ENCODE measurements at places on chromosomes 3 and 15.

- no peak for DNase-seq
These were observed 2.9 kb downstream of the TASOR start for GRCh38 chr3:56680054-56680580.

GRCh38 chr3:31891876-31892455 lies 89.1 kb downstream of the OSBPL10 start:
- DNase-seq: no peak

- DNase-seq: no peak
These were observed 138.9 kb downstream of the GREM1 start for GRCh38 chr15:32856753-32857152.

GRCh38 chr3:58198362-58198761 lies 12.4 kb downstream of the DNASE1L3 start:
- no peak for DNase-seq

- no peak for DNase-seq
These were observed 16.3 kb upstream of the LMCD1 start for GRCh38 chr3:8485141-8485870.

DNA sequence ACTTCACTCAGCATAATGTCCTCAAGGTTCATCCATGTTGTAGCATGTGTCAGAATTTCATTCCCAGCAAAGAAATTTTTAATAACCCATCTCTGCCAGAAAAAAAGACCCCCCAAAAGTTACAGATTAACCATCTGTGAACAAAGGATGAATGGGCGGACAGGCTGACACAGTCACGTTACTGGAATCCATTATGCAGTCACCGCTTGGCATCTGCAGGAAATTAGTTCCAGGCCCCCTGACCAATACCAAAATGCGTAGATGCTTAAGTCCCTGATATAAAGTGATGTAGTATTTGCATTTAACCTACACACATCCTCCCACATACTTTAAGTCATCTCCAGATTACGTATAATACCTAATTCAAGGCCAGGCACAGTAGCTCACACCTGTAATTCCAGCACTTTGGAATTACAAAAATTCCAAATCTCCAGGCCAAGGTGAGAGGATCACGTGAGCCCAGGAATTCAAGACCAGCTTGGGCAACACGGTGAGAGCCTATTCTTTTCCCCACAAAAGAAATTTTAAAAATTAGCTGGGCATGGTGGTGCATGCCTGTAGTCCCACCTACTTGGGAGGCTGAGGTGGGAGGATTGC lies 1.5 kb upstream of the SLC12A8 start:
- DNase-seq: no peak

- no peak for DNase-seq
These were observed 5.1 kb upstream of the SRP14 start for GRCh38 chr15:40043927-40044716.

DNA sequence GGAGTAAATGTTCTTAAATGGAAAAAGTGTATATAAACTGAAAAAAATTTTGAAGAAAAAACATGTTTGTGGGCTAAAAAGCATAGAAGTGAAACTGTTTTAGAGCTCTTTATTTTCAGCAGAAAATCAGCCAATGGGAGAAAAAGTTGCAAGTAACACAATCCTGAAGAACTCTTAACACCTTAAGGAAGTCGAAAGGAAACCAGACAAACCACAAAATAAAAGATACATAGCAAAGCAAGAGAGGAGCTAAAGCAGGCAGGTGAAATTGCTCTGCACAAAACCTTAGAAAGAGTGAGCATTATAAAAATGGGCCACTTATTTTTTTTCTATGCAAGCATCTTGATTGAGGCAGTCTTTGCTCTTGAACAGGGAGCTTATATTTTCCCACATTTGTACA lies 300.5 kb downstream of the RAP2B start:
- DNase-seq: no peak

DNA sequence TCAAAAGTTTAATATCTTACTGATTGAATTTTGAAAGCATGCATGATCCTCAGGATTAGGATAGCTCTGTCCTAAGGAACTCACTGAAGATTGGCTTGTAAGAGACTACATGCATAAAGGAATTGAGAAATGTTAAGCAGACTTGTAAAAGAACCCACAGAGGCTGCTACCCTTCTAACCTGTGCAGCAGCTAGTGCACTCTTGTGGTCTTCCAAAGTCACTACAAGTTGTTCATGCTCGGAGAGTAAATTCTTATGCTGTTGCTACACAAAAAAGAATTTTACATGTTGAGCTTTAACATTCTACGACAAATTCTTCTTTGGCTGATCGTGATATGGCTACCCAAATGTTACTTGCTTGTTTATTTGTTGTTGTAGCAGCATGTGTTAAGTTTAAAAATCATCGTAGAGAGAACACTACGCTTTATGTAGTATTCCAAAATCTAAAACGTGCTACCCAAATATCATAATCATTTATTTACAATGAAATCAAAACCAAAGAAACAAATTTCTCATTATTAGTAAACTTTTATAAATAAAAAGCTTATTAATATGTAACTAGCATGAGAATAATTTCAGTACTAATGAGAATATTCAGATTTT lies 55.0 kb downstream of the GOLIM4 start:
- peak; percentile 74 for DNase-seq

GRCh38 chr3:66298591-66298990 lies 77.8 kb downstream of the SLC25A26 start:
- DNase-seq: no peak

DNA sequence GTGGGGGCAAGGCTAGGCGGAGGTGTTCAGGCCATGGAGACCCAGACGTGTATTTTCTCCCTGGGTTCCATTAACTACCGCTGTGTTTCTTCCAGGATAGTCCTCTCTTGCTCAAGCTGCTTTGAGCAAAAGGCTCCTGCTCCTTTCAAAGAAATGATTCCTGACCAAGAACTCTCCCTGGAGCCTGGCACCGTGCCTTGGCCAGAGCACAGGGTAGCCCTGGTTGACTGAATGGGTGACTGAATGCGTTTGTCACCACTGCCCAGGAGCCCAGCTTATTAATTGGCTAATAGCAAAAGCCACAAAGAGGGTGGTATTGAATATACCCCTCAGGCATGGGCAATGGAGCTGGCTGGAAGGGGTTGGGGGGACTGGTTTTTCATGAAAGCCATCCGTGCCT lies 13.9 kb downstream of the RASGRF1 start:
- DNase-seq: no peak

- DNase-seq: no peak
These were observed 66.9 kb upstream of the PROK2 start for GRCh38 chr3:71851878-71852277.

- DNase-seq: no peak
These were observed 45.6 kb downstream of the DCBLD2 start for GRCh38 chr3:98855806-98856400.

GRCh38 chr15:48862705-48863104 lies 15.2 kb upstream of the EID1 start:
- DNase-seq: peak; percentile 69

GRCh38 chr3:134904776-134905646 lies 110.0 kb downstream of the EPHB1 start:
- no peak for DNase-seq

GRCh38 chr15:65525622-65526021 lies 4.6 kb upstream of the HACD3 start:
- DNase-seq: no peak

GRCh38 chr3:1775321-1775720 lies 323.3 kb upstream of the CNTN4 start:
- DNase-seq: no peak

- DNase-seq: no peak
These were observed 1.8 kb upstream of the NAALADL2 start for GRCh38 chr3:174857301-174857700.

DNA sequence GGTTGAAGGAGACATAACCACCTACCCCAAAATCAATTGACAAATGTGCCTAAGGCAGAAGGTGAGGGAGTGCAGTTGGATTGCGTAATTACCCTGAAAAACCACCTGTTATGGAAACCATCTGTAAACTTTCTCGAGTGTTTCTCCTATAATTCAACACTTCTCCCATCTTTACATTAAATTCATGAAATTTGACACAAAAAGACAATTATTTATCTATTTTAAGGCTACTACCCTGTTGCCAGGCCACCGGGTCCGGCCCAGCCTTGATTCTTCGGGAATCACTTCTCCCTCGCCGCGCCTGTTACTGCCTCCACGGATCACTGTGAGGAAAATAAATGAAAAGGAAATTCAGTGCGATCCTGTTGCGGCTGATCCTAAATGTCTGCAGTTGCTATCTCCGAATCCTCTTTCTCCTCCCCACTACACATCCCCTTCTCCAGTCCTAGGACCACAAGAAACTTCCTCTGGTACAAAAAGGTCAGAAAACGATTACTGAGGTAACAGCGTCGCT lies 646 bp downstream of the IQCB1 start:
- peak; percentile 25 for DNase-seq

GRCh38 chr3:64369390-64369789 lies 144.1 kb upstream of the PRICKLE2 start:
- DNase-seq: no peak

DNA sequence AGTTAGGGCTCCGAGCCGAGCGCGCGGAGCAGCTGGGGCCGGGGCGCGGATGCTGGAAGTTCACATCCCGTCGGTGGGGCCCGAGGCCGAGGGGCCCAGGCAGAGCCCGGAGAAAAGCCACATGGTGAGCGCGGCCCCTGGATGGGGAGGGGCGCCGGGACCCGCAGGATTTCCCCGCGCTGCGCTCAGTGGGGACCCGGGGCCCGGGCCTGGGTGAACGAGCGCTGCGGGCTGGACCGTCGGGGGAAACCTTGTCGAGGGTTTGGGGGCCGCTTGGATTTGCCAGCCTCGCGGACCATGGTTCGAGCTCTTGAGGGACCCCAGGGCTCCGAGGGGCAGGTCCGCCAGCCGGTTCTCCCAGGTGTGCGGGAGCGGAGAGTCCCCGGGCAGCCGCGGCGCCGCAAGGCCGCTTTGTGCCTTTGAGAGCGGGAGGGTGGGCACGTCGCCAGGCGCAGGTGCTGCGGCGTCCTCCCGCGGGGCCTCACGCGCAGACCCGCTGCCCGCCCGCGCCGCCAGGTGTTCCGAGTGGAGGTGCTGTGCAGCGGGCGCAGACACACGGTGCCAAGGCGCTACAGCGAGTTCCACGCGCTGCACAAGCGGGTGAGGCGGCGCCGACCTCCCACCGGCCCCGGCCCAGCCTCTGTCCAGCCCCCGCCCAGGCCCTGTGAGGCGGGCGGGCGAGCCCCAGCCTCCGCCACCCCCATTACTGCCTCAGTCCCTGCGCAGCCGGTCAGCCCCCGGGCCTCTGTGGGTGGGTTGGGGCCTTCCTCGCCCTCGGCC lies at the start of gene SNX22:
TSS of gene SNX22 (plus strand) at position 5 of the 780 bp plus-strand sequence. CDS start at position 50, 45 bp downstream.
- no peak for DNase-seq

DNA sequence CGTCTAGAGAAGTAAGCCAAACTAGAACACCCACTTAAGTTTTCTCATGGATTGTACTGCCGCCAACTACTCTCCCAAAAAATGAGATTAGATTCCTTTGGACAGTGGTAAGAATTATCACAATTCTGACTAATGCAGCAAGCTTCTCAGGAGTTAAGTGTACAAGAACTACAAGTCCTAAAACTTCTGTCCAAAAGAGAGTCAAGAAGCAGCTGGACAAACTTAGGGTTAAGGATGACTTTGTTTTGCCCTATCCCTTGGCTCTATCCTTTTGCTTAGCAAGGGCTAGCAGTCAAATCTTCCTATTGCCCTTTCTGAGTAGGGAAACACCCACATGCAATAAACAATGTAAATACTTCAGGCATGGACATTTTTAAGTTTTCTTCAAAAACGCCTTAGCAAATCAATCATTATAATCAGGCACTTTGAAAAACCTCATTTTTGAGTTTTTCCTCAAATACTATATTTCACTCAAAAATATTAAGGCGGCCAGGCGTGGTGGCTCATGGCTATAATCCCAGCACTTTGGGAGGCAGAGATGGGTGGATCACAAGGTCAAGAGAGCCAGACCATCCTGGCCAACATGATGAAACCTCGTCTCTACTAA lies 19.5 kb downstream of the RAF1 start:
- DNase-seq: no peak

- no peak for DNase-seq
These were observed 90.2 kb upstream of the KLF13 start for GRCh38 chr15:31236184-31237042.

GRCh38 chr3:173893835-173894234 lies 496.3 kb downstream of the NLGN1 start:
- DNase-seq: peak; percentile 7

- no peak for DNase-seq
These were observed 63.7 kb upstream of the SENP5 start for GRCh38 chr3:196803891-196804468.

DNA sequence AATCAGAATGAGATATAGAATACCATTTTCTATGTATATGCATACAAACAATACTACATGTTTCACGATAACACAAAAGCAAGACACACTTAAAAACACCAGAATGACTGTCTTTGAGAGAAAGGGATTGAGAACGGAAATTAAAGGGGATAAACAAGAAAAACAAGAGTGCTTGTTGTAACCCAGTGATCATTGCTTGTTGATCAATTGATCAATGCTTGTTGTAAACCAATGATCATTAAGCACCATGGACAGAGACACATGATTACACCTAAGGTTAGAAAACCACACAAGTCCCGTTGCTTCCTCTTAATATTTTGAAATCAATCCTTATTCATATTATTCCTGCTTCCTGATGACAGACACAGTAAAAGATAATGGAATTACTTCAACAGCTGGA lies 1.1 kb upstream of the OR4F15 start:
- peak; percentile 31 for DNase-seq

GRCh38 chr3:125585595-125586223 lies 9.6 kb downstream of the OSBPL11 start:
- DNase-seq: peak; percentile 56

GRCh38 chr3:186461141-186461540 lies 83.0 kb downstream of the CRYGS start:
- peak; percentile 52 for DNase-seq

DNA sequence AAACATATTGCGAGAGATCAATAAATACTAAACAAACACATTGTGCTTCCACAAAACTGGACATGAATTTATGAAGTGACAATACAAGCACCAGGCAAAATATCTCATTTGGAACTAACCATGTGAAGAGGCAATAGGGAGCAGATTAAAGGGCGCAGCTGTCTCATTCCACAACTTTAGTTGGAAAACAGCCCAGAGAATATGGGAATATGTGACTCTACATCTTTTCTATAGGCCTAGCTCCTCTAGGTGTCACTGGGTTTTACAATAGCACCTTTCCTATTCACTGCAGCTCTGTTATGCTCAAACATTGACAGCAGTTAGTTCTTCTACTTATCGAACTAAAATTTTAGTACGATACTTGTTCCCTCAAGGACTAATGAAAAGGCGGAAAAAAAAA lies 866.3 kb upstream of the GBE1 start:
- no peak for DNase-seq

GRCh38 chr15:29123171-29123570 lies 146.5 kb downstream of the NSMCE3 start:
- no peak for DNase-seq
